ENCODE measurements at places on chromosomes 4 and X. TPM values are rescaled to one million over a fixed set of nuclear protein-coding genes. Genes with fewer than 3 reads are reported as not detected.

Gene SLC49A3
- 7.1 TPM for total RNA-seq

GRCh38 chrX:44744799-44745198 is 99.0 kb upstream of the DUSP21 start:
- no peak for DNase-seq

DNA sequence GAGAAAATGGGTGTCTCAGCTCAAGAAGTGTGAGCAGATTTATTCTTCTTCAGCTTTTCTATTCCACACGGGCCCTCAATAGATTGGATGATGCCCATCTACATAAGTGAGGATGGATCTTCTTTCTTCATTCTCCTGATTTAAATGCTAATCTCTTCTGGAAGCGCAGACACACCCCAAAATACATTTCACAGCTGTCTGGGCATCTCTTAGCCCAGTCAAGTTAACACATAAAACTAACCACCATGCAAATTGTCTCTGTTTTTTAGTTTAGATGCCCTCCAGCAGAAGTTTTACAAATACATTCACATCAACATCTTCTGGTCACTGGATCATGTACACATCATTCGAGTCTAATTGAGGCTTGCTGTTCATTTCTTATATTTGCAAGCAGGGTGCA is 249.0 kb upstream of the VCX3A start:
- no peak for DNase-seq

GRCh38 chr4:53695540-53696463 is 104.5 kb upstream of the LNX1 start:
- no peak for DNase-seq

- no peak for DNase-seq
Observed at GRCh38 chr4:6343939-6344408, 74.3 kb downstream of the WFS1 start.

GRCh38 chr4:141815646-141816045 is 179.3 kb downstream of the IL15 start:
- no peak for DNase-seq

DNA sequence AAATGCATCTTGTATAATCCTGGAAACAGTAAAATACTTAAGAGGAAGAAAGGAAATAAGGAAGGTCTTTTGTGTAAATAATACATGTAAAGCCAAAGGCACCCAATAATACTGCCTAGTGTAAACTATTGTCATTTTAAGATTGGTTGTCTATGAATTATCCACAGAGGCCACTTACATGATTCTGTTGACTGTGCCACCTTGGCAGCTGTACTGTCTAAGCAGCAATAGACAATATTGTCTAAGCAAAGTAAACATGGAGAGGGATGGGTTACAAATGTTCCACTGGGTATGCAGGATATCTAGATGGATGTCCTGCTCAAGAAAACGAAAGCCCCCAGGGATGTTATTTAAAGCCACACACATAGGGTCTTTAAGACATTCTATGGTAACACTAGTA is 19.4 kb downstream of the BEND4 start:
- DNase-seq = no peak

DNA sequence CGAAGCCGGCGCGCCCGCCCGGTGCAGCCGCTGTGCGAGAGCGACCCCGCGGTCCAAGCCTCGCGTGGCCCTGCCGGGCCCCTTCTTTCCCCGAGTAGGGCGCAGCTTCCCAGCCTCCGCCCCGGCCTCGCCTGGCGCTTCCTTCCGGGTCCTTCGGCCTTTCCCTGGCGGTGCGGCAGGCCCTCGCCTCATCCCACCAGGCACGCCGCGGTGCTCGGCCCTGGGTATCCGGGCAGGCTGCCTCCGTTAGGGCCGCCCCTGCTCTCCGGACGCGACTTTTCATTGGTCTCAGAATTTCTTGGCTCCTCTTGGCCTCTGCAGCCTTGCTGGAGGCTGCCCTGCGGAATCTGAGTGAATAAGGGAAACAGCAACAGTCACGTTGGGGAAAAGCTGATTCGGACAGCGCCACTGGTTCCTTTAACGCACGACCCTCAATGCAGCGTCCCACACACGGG is 429 bp downstream of the UVSSA start:
- peak; percentile 84 for DNase-seq

DNA sequence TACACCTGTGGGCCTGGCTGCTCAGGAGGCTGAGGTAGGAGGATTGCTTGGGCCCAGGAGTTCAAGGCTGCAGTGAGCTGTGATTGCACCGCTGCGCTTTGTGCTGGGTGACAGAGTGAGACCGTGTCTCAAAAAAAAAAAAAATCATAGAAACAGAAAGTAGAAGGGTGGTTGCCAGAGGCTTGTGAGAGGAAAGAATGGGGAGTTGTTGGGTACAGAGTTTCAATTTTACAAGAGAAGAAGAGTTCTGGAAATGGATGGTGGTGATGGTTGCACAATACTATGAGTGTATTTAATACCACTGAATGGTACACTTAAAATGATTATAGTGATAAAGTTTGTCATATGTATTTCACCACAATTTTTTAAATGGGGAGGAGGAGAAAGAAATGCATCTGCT is 10.2 kb upstream of the GLOD5 start:
- no peak for DNase-seq

All from fibroblast of villous mesenchyme (primary cell).